CD14-positive monocyte (primary cell): ENCODE measurements at places on chromosomes 3 and 15.
A peak's percentile ranks its signal among the peaks of the same experiment; 100 is the strongest.

GRCh38 chr15:82808634-82809041 is 790 bp upstream of the WHAMM start:
- no peak for DNase-seq

DNA sequence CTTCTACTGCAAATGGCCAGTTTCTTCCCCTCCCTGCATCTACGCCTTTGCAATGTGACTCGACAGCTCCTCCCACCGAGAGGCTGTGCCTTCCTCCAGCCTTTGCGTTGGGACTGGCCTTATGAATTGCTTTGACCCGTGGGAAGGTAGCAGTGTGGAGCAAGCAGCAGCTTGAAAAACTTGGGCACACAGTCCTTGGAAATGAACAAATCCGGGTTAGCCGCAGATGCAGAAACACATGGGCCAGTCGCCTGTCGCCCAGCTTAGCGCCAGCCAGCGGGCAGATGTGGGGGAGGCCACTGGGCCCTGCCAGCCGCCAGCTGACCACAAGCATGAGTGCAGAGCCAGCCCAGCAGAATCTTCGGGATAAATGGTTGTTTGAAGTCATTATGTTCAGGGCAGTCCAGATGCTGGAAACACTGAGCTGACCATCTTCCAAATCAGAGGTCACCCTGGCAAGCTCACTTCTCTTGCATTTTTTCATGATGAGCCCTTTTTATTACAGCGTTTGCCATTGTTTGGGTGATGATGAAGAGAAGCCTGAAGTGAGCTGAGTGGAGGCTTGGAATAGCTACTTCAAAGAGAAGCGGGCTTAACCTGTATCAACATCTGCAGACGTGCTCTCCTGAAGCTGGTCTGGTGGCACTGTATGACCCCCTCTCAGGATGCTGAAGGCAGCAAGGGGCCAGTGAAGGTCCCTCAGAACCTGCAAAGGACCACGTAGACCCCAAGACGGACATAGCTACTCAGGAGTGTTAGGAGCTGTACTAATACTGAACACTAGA is 9.8 kb downstream of the SELENOS start:
- no peak for DNase-seq

DNA sequence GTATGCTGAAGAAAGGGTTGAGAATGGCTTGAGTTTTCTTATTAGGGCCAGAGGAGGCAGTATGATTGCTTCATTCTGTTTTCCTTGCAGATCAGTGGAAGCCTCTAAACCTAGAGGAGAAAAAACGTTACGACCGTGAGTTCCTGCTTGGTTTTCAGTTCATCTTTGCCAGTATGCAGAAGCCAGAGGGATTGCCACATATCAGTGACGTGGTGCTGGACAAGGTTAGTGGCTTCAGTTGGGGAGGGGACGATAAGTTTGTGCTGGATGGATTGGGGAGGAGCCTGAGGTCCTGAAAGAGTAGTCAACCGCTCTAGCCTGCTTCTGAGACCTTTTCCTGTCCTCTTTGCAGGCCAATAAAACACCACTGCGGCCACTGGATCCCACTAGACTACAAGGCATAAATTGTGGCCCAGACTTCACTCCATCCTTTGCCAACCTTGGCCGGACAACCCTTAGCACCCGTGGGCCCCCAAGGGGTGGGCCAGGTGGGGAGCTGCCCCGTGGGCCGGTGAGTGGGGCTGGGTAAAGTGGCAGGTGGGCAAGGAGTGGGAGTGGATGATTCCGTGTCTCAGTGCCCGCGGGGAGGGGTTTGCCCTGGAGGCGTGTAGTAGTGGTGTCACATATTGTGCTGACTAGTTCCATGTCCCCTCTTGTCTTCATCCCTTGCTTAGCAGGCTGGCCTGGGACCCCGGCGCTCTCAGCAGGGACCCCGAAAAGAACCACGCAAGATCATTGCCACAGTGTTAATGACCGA is 8.5 kb downstream of the EIF4G1 start:
- peak; percentile 91 for DNase-seq

DNA sequence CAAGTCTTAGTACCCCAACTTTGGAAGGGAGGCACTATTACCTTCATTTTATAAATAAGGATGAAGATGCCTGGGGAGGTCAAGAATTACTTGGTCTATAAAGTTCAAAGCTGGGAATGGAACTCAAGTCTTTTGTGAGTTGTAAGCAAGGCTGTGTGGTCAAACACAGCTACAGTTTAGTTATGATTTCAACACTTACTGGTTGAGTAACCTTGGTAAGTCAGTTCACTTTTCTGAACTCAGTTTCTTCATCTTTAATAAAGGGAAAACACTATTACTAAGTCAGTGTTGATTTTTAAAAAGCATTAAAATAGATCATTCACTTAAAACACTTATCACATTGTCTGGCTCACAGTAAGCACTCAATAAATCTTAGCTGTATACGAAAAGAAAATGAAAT is 200.4 kb upstream of the ADAMTS9 start:
- no peak for DNase-seq

- DNase-seq, result no peak
Observed at GRCh38 chr3:78161736-78162135, 1121.8 kb downstream of the ROBO2 start.

DNA sequence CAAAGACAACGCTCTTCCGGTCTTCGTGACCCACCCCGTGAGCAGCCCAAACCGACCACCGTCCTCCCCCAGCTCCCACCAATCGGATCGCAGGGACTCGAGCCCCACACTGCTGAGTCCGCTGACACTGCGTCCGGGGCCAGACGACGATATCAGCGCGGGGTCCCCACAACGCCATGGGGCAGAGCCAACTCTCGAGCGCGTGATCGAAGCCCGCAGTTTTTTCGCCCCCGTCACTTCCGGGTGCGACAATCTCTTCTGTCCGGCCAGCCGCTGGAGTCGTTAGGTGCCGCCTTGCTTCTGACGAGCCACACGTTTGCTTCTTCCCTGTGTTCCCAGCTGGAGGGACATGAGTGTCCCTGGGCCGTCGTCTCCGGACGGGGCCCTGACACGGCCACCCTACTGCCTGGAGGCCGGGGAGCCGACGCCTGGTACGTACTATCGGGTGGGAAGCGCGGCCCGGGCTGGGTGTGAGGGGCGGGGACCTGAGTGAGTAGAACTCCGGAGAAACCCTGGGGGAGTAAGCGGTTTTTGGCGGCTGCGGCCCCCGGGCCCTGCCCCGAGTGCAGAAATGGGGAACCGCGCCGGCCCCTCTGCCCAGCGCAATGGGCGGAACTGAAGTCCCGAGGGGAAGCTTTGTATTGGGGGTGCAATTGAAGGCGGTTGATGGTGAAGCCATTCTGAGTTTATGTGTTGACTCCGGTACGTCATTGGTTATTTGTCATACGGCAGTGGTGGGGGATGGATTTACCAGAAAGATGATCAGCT is at the start of gene BLOC1S6:
Gene BLOC1S6 (plus strand): TSS at position 285 of the 768 bp plus-strand sequence. CDS start 65 bp downstream, at position 350.
- DNase-seq, result peak; percentile 92

- no peak for DNase-seq
Observed at GRCh38 chr15:79540551-79540950, 108.4 kb downstream of the MINAR1 start.

GRCh38 chr15:48266024-48266689 is 60.1 kb downstream of the SLC12A1 start:
- DNase-seq, result no peak

- no peak for DNase-seq
Observed at GRCh38 chr3:152737021-152737908, 97.7 kb upstream of the P2RY1 start.

GRCh38 chr3:44000586-44000985 is 241.1 kb upstream of the TOPAZ1 start:
- no peak for DNase-seq
